ENCODE measurements at places on chromosomes 2 and 18. TPM values are rescaled to one million over a fixed set of nuclear protein-coding genes. Genes with fewer than 3 reads are reported as not detected.

The GPR75 gene
- 0.52 TPM for total RNA-seq

The IL1RL1 gene
- 0.17 TPM for total RNA-seq

The CCDC74A gene
- total RNA-seq: 9.3 TPM

The MAP3K20 gene
- 69.4 TPM for total RNA-seq

The NOSTRIN gene
- 0.09 TPM for total RNA-seq

The FIGLA gene
- total RNA-seq: not detected

The MC5R gene
- not detected for total RNA-seq

The CGREF1 gene
- 0.69 TPM for total RNA-seq

The CYRIA gene
- 1.7 TPM for total RNA-seq

The KCNG2 gene
- total RNA-seq: 1.9 TPM

The UGT1A8 gene
- total RNA-seq: not detected

The RND3 gene
- 557 TPM for total RNA-seq

The CRYGD gene
- not detected for total RNA-seq

The RIOK3 gene
- 51.9 TPM for total RNA-seq

The BCL2L11 gene
- total RNA-seq: 5.9 TPM

The STPG4 gene
- total RNA-seq: 0.16 TPM

The ARHGAP25 gene
- 0.47 TPM for total RNA-seq

The PTPRN gene
- 7.2 TPM for total RNA-seq

The CKAP2L gene
- 1.3 TPM for total RNA-seq

The TAF4B gene
- total RNA-seq: 1.8 TPM

The DCTN1 gene
- 256 TPM for total RNA-seq

The TP53I3 gene
- total RNA-seq: 99.1 TPM

The CAPN13 gene
- not detected for total RNA-seq

The IHH gene
- under 0.01 TPM for total RNA-seq

The GCKR gene
- not detected for total RNA-seq

The HOXD12 gene
- not detected for total RNA-seq

The NMUR1 gene
- total RNA-seq: 0.09 TPM

The LAMA1 gene
- total RNA-seq: 1.5 TPM

The RAB11FIP5 gene
- 25.8 TPM for total RNA-seq

The SRD5A2 gene
- not detected for total RNA-seq

The CPLX4 gene
- not detected for total RNA-seq

The HOXD4 gene
- total RNA-seq: not detected

The FHOD3 gene
- total RNA-seq: 4.3 TPM

The HRH4 gene
- total RNA-seq: under 0.01 TPM

The TMEM198 gene
- 1.3 TPM for total RNA-seq

The RHOB gene
- total RNA-seq: 33.0 TPM

The CYS1 gene
- total RNA-seq: 5.0 TPM
